Left kidney (tissue), 8 donors: ENCODE measurements at places on chromosomes 6 and 20. TPM values are rescaled to one million over a fixed set of nuclear protein-coding genes. Genes with fewer than 3 reads are reported as not detected.

DNA sequence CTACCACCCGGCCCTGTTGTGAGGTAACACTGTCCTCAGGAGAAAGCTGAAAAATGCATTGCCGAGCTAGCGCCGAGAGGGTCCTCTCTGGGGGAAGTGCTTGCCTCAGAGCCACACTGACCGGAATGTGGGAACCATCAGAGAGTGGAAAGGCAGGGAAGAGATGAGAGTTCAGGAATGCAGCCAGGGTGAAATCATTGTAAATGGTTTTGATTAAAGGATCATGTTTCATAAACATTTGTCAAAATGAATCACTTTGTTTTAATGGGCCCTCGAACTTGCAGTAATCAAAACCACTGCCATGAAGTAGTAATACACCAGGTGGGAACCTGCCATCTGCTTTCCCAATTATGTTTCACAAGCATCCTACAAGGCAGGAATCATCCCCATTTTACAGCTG, 16.9 kb upstream of the IL17F start:
- no peak for DNase-seq

GRCh38 chr20:3208786-3209256, 477 bp upstream of the ITPA start:
- DNase-seq, result no peak

Gene COMMD7
- polyA plus RNA-seq, result 69.3 TPM

Gene NSFL1C
- 104 TPM for polyA plus RNA-seq

DNA sequence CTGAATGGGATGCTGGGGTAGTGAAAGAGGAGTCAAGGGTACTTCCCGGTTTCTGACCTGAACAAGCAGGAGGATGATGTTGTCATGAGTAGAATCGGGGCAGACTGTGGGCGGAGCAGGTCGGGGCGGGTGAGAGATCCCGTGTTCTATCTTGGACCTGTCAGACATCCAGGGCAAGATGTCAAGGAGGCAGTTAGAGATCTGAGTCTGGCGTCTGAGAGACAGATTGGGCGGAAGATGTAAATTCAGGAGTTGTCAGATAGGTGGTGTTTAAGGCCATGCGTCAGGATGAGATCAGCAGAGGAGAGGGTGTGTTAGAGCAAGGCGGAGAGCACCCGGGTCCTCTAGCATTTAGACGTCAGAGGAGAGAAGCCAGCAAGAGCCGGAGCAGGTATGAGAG, 115.5 kb downstream of the DLGAP4 start:
- DNase-seq, result no peak

Gene DEFB132
- polyA plus RNA-seq, result 0.07 TPM

DNA sequence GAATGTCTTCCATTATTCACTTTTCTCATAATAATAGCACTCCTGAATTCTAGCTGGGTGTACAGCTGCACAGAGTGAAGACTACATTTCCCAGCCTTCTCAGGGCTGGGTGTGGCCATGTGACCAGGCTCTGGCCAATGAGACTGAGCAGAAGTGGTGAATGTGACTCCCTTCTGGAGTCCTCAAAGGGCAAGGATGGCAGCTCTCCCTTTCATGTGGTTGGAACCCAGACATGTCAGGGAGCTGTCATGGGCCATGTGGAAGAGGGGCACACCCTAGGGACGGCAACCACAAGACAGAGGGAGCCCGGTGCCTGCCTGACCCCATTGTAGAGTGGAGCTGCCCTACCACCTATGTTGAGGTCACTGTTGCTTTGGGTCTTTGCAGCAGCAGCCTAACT, 312.8 kb upstream of the SULF2 start:
- no peak for DNase-seq

DNA sequence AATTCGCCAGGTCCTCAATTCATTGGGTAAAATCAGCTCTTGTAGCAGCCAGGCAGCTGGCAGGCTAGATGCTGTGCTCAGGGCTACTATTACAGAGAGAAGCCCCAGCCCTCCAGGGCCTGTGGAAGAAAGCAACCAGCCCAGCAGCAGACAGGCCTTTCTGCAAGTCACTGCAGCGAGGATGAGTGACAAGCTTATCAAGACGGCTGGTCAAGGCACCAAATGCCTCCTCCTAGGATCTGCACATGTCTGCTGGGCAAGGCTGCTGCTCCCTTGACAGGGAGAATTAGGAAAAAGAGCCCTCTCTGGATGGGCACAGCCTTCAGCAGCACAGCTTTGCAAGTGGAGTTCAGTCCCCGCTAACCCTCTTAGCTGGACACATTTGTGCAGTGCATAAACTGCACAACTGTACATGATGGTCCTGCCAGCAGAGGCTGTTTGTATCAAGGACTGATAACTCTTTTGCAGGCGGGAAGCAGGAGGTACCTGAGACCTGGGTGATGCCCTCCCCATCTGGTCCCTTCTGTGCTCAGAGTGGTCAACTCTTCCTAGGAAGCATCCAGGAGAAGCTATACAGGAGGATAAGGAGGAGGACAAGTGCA, 89.9 kb downstream of the CDC5L start:
- DNase-seq, result no peak
